ENCODE measurements at places on chromosomes 2 and 18.

GRCh38 chr2:160934263-160934662, 226.0 kb upstream of the TANK start:
- no peak for DNase-seq

DNA sequence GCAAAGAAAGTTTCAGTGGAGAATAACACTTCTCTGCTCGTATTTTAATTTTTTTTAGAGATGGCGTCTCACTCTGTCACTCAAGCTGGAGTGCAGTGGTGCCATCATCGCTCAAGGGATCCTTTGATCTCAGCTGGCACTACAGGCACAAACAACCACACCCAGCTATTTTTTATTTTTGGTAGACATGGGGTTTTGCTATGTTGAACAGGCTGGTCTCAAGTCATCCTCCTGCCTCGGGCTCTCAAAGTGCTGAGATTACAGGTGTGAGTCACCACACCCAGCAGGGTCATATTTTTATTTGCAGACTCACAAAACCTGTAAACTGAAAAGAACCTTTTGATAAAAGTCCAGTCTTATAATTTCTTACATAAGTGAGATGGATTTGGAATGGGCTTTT, 2.6 kb downstream of the TRAK2 start:
- peak; percentile 71 for DNase-seq

DNA sequence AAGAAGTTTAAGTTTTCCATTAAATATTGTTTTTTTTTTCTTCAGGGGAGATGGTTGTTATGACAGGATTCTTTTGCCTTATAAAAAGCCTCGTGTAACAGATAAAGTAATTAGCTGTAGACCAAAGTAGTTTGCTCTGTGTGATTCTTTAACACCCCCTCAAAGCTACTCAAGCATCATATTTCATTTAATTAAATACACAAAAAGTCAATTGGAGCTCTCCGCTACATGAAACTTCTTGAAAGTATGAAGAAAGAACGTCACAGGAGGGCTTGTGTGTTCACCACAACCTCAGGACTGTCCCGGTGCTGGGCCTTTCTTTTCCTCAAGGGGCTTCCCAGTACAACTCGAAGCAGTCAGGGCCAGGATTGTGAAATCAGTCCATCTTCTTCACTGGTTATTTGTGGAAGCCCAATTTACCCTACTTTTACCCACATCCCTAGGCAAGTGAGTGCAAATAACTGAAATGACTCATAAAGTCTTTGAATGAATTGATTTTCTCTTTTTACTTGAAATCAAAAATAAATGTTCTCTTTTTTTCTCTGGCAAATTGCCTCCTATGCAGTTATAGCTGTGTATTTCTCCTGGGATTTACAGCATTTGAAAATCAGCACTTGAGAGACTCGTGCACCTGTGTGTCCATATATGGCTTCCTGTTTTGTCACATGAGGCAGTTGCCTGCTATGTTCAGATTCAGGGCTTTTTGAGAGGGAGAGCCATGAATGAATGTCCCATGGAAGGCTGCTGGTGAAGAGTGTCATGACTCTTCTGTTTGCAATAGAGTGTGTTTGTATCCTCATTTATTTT, 48.6 kb downstream of the LINC00305 start:
- DNase-seq, result no peak

DNA sequence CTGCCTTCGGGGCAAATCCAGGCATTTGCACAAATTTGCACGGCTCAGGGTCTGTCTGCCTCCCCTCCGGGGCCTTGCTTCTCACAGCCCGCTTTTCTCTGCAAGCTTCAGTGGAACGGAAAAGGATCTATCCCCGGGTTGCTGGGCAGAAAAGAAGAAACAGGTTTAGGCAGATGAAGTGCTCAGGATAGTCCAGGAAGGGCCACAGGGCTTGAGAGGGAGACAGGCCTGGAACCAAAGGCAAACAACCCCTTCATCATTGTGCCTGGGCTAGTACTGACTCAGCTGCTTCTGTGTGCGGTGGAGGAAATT, 347.8 kb upstream of the TNP1 start:
- no peak for DNase-seq

- DNase-seq, result no peak
Observed at GRCh38 chr2:13714466-13714865, 918.1 kb upstream of the LRATD1 start.

DNA sequence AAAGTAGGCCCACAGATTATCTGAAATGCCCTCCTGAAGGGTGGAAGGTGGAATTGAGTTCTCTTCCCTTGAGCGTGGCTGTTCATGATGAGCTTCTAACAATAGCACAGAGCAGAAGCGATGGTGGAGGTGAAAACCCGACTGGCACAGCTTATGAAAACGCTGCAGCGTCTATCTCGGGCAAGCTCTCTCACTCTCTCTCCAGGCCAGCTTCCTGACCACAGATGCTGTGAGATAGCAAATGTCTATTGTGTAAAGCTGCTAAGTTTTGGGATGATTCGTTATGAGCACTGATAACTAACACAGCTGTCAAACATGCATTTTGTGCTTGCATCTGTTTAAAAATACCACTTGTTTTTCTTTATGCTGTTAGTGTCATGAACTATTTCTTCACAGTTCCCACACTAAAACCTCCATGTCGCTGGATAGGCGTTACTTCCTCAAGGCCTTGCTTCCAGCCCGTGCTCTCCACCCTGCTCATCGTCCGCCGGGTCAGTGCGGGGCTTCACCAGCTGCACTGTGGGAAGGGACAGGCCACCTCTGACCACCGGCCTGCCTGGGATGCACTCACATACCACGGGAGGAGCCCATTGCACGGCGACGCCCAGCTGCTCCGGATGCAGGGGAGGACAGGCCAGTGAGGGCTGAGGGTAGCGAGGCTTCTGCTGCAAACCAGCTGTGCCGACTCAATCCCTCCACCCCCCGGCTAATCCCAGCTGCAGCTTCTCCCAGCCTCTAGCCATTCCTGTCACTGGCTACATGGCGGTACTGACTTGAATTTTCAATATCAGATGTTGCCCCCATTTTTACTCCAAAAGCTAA, 60.0 kb upstream of the OTOS start:
- DNase-seq, result peak; percentile 48

DNA sequence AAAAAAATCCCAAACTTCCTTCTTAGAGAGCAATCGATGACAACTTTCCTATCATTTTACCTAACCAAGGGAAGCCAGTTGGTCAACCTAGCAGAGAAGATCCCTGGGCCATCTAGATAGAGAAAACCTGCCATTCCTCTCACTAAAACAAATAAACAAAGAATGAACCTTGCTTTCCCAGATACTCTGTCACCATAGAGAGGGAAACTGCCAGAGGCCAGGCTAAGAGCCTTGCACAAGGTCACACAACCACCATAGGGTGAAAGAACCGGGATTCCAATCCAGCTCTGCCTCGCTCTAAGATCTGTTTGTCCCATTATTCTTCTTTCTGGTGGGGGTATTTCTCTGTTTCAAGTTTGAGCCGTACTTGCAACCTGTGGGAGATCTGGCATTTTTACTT, 154.6 kb downstream of the CYRIA start:
- DNase-seq, result no peak
